ENCODE measurements at places on chromosomes 6 and 20.

DNA sequence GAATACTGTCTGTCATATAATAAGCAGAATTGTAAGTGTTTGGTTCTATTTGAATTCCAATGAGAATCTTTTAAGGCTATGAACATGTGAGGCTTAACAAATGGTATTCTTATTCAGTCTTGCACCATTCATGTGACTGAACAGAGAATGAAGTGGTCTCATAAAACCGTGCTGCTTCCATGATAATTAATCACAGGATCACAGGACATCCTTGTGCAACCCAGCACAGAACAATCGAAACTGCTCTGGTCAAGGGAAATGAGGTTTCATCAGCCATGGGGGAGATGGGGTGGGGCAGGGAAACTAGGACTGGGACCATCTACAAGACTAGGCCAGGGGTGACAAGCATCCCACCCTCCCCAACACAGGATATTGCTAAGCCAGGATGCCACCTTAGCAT, 6.0 kb downstream of the PPIL6 start:
- DNase-seq = no peak

DNA sequence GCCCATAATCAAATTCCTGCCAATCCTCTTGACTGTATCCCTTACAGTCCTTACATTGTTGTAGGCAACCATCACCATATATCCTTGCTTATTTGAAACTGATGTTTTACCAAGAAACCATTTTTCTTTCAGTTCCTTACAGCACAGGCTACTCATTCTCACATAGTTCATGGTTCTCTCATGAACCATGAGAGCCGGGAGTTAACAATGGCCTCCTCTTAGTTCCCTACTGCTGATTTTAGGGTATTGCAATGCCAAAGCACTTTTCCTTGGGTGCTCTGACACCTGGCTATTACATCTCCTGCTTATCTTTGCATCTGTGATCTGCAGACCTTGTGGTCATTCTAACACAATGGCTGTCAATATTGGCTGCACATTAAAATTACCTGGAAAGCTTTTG, 133.4 kb downstream of the MYB start:
- no peak for DNase-seq

GRCh38 chr6:142087950-142088857, 44.5 kb upstream of the GJE1 start:
- no peak for DNase-seq

DNA sequence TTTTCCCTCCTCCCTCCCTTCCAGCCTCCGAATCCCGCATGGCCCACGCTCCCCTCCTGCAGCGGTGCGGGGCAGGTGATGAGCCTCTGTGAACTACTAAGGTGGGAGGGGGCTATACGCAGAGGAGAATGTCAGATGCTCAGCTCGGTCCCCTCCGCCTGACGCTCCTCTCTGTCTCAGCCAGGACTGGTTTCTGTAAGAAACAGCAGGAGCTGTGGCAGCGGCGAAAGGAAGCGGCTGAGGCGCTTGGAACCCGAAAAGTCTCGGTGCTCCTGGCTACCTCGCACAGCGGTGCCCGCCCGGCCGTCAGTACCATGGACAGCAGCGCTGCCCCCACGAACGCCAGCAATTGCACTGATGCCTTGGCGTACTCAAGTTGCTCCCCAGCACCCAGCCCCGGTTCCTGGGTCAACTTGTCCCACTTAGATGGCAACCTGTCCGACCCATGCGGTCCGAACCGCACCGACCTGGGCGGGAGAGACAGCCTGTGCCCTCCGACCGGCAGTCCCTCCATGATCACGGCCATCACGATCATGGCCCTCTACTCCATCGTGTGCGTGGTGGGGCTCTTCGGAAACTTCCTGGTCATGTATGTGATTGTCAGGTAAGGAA, at the start of gene OPRM1:
Gene OPRM1, plus strand, starts transcription at position 10 of the 612 bp plus-strand sequence. Its CDS starts 305 bp downstream, at position 315.
- DNase-seq = peak; percentile 40

DNA sequence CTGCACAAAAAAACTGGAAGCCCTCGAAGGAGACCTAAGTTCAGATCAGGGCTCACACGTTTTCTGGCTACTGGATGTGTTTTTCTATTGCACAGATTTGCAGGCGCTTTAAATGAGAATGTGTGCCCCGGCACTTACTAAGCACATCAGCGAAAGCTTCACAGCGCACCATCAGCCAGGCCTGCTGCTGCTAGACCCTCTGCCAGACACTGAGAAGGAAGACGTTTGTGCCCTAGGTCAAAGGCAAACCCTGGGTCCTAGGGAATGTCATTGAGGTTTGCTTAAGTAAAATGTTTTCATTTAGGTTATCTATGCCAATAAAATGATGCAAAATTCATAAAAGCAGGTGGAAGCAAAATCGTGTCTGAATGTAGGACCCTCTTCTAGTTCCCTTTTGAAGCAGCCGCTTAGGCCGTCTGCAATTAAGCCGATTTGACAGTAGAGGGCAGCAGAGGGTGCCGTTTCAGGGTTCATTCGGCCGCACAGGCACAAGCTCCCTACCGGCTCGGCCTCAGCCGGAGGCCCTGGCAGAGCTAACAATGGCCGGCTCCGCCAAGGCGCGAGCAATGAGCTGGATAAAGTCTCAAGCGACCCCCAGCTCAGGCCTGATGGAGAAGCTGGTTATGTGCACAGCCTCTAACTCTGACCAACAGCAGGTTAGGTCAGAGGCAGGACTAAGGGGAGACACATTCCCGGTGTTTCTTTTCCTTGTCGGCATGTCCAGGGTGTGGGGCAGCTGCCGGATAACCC, 107.2 kb upstream of the FOXA2 start:
- peak; percentile 91 for DNase-seq

DNA sequence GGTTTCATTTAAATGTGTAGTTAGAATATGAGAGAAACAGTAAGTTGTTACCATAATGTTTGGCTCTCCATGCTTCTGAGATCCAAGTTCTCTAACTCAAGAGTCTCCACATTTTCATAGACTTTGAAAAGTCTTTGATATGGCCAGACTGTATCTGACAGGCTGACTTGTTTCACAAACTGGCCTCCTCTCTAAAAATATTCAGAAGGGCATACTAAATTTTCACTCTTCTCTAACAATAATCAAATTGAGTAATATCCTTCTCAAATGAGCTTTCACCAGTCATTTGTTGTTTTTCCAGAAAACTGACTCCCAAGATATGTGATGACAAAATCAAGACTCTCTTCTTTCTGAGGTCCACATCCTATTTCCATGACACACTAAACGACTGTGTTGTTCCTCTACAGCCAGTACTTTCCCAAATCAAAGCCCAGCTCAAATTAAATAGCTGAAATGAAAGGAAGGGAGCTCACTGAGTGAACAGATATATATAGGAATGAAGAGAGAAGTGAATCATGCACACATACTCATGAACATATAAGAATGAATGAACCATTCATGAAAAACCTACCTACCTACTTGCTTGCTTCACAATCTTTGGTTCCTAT, 15.1 kb downstream of the HIVEP2 start:
- DNase-seq = peak; percentile 61
